ENCODE measurements at places on chromosomes 2 and 18.
A peak's percentile ranks its signal among the peaks of the same experiment; 100 is the strongest.

DNA sequence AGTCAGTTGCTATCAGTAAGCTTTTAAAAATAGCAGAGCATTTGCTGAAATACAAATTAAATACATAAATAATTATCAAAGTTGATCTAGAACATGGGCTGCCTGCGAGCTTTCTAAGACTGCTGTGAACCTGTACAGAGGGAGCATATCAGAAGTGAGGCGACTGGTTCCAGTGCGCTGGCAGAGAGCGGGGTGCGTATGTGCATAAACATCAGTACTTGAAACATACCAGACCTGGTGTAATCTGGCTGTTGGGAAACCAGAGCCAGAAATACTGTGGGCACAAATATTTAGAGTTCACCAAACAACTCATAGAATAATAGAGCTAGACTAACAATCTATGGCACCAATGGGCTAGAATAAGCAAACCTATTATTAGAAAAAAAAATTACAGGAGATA is 27.3 kb downstream of the PDIA6 start:
- DNase-seq: no peak

DNA sequence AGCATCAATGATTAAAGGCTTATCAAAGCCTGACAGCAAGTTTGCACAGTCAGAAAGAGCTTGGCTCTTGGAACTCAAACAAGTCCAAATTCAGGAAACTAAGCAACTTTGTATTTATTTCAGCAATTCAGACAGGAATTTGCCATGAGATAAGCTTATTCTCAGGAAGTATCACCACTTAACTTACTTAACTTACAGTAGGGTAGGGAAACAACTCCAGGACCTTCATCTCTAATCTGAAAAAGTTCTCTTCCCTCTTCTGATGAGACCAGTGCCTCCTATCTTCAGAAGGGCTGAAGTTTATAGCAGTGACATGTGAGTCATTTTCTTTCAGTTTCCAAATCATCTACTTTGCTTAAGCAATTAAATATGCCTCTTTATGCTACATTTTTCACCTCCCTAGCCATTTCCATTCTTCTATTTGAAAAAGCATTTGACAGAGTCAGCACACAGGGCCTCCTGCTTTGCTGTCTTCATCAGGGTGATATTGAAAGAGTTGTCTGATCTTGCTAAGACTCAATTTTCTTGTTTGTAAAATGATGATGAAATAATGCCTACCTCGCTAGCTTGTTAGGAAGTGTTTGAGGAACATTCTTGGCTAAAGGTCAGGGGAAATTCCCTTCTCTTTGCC is 389.5 kb downstream of the RND3 start:
- DNase-seq: no peak

DNA sequence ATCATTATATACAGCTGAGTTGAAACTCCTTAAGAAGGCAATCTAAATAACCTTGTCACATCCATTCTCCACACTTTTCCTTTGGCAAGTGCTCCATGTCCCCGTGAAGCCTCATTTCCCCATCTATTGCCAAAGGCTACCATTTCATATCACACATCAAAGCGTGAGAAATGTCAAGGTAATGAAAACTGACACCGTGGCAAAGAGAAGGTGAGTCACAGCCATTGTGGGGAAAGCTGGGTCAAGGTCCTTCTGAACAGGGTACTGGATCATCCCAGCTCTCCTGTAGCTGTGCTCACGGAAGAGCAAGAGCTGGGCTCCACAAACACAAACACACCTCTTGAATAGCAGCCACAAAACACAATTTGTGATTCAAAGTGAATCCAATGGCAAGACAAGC is 58.2 kb upstream of the REG3G start:
- DNase-seq: no peak

GRCh38 chr18:56060967-56061541 is 473.1 kb upstream of the TCF4 start:
- DNase-seq: no peak

DNA sequence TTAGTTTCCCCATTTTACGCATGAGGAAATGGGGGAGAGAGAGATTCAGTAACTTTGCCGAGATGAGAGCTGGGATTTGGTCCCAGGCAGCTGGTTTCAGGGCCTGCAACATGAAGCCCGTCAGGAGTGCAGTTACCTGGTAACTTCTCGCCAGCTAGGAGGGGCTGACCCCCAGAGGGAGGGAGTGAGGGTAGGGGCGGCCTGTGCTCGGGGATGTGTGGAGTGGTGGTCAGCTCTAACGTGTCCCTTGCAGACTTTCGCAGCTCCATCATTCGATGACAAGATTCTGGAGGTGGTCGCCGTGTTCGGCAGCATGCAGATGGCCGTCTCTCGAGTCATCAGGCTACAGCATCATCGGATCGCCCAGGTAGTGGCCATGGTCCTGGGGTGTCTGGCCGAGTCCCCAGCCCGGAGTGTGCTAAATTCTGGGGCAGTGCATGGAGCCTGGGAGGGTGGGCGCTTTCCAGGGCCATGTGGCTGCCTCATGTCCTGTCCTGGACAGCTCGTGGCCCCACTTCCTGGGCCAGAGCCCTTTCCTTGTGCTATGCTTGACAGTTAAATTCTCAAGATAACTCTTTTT is 103.8 kb downstream of the DGKD start:
- DNase-seq: no peak

DNA sequence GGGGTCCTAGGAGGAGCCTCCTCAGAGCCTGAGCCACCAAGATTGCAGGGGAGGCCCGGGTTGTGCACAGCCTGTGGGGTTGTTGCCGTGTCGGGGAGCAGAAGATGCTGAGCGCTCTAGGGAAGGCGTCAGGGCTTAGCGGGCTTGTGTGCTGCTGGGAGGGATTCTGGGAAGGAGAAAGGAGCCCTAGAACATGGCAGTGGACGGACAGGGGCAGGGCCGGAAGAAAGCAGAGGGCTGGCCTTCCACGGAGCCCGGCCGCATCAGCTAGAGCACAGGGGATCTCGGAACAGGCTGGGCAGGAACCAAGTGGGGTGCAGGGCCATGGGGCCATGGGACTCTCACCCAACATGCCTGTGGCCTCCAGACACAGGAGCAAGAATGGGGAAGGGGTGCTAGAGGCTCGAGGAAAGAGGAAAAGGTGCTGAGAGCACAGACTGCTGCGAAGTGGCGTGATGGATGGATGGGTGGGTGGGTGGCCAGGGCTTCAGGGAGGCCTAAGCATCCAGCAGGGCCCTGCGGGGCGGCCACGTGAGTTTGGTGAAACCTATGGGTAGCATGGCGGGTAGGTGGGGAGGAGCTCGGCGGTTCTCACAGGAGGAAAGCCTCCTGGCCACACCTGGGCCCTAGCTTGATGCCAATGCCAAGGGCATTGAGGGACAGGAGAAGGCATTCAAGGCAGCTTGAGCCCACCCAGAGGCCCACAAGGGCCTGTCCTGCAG is 35.8 kb downstream of the MTERF4 start:
- DNase-seq: no peak

DNA sequence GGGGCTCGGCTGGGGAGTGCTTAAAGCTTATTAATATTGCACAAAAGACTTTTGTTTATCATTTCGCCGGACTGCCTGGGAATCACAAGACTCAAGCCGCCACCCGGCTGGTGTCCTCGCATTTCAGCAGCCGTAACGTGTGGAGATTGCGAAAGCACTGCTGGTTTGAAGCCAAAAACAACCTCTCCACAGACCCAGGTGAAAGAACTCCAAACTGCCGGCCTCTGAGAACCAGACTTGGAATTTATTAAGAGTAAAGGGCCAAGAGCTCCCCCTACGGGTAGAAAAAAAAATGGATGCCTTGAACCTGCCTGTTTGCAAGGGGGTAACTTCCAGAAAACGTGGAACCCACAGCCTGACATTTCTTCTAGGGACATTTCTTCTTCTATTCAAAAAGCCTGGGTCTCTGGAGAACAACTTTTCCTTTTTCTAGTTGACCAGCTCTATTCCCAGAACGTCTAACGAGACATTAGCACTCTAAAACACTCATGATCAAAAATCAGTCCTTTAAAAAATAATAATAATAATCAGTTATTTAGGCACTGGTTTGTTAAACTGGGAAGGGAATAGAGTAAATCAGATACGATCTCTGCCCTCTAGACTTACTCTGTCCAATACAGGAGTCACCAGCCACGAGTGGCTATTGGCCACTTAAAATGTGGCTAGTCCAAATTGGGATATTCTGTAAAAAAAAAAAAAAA is 216.3 kb downstream of the C1D start:
- DNase-seq: peak; percentile 82

DNA sequence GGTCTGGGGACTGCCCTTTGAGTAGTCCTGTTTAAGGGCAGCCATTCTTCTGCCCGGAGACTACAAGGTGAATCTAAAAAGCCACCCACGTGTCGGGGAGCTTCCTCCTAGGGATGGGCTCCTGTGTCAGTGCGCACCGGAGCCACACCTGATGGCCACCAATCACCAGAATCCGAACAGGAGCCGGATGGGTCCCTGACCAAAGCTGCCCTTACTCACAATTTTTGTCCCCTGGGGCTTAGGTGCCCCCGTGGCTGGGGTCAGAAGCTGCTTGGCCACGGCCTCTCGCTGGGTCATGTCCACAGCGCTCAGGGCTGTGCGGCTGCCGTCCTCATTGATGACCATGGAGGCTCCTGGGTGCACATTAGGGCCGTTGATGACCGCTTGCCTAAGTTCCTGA is 30.9 kb downstream of the POLR1A start:
- no peak for DNase-seq

- DNase-seq: no peak
Observed at GRCh38 chr2:98157557-98157956, 70.6 kb downstream of the VWA3B start.

DNA sequence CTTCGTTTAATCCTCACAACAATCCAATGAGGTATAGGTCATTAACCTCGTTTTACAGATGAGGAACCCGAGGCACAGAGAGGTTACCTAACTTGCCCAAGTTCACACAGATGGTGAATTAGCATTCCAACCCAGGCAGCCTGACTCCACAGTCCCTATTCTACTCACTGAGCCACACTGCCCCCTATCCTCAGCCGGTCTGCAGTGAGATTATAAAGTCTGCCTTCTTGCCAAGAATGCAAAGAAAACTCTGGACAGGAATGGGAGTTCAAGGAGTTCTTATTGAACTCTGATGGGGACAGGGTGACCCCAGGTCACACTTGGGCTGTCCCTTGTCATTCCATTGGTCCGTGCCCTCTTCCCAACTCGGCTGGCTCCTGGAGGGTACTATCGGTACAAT is 118.1 kb upstream of the MSH6 start:
- no peak for DNase-seq

DNA sequence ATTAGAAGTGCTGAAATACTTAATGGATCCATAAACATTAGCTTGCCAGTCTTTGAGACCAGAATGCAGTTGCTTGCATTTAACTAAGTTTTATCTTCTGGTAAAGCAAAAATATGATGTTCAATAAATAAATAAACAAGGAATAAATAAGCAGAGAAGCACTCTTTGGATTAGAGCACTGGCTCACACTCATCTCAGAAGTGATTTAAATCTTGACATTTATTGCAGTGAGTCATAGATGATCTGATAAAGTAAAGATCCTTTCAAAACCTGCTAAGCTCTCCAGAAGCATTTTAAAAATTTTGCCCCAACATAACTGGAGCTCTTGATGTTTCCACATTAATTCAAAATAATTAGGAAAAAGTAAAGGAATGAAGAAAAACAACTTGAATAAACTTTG is 66.8 kb downstream of the KYNU start:
- no peak for DNase-seq

GRCh38 chr2:204680576-204680975 is 135.3 kb downstream of the PARD3B start:
- no peak for DNase-seq

DNA sequence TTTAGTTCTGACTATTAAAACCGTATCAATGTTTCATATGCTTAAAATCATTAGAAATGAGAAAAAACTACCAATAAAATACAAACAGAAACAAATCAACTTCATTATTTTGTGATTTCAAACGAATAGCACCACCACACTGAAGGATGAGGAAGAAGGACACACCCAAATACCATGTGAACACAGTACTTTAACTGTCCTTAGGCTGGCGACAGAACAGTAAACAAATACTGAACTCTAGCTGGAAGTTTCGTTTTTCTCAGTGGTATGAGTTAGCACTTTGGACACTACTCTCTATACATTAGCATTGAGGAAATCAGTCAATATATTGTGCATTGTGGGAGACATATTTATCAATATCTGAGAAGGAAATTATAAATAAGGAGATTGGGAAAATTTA is 202.4 kb upstream of the AGAP1 start:
- no peak for DNase-seq

DNA sequence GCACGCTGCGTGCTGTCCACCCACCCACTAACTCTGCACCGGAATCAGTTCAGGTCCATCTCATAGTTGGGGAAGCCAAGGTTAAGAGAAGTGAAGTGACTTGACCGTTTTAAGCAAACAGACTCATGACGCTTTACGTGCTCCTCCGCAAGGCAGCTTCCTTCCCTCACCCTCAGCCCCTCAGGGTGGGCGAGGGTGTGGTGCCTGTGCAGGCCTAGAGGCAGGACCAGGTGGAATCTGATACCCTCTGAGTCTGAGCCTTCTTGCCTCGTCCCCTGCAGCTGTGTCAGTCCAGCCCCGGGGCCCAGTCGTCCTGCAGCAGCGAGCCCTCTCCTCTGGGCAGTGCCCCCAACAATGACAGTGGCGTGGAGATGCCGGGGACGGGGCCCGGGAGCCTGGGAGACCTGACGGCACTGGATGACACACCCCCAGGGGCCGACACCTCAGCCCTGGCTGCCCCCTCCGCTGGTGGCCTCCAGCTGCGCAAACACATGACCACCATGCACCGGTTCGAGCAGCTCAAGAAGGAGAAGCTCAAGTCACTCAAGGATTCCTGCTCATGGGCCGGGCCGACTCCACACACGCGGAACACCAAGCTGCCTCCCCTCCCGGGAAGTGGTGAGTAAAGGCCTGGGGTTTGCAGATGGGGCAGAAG is 250.5 kb downstream of the GLI2 start:
- no peak for DNase-seq

GRCh38 chr2:2075875-2076529 is 255.1 kb downstream of the MYT1L start:
- DNase-seq: no peak

DNA sequence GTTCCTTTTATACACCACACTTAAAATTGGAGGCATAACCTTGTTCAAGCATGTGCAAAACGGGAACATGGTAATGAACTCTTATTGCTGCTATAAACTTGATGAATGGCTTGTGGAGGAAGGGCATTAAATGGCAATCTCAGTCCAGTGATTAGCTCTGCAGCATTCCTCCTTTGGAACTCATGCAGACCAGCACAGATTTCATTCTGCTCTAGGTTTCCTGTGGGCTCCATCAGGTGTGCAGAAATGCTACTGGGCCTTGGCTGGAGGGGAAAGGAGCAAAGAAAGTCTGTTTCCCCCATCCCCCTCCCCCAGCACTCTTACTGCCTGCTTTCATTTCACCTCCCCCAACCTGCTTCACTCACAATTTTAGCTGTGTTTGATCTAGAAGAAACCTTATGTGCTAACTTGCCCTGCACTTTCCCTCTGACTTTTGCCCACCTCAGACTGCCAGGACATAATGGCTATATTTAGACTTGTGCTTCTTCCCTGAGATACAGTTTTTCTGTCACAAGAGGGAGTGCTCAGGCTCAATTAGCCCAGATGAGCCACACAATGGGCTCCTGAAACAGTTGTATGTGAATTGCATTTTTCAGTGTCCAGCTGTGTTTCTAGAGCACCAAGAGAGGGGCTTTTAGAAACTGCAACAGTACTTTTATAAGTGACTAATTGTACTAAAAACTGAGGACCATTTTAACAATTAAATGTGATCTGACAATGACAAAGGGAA is 109.8 kb downstream of the FSHR start:
- DNase-seq: no peak

- peak; percentile 95 for DNase-seq
Observed at GRCh38 chr18:23071285-23071684, 64.0 kb upstream of the CABLES1 start.

GRCh38 chr2:64655873-64656272 is 2.2 kb upstream of the SERTAD2 start:
- DNase-seq: peak; percentile 49
